ENCODE measurements at places on chromosomes 13 and 19. TPM values are rescaled to one million over a fixed set of nuclear protein-coding genes. Genes with fewer than 3 reads are reported as not detected.

Gene KASH5
- not detected for polyA plus RNA-seq

Gene ZNF560
- polyA plus RNA-seq = not detected

DNA sequence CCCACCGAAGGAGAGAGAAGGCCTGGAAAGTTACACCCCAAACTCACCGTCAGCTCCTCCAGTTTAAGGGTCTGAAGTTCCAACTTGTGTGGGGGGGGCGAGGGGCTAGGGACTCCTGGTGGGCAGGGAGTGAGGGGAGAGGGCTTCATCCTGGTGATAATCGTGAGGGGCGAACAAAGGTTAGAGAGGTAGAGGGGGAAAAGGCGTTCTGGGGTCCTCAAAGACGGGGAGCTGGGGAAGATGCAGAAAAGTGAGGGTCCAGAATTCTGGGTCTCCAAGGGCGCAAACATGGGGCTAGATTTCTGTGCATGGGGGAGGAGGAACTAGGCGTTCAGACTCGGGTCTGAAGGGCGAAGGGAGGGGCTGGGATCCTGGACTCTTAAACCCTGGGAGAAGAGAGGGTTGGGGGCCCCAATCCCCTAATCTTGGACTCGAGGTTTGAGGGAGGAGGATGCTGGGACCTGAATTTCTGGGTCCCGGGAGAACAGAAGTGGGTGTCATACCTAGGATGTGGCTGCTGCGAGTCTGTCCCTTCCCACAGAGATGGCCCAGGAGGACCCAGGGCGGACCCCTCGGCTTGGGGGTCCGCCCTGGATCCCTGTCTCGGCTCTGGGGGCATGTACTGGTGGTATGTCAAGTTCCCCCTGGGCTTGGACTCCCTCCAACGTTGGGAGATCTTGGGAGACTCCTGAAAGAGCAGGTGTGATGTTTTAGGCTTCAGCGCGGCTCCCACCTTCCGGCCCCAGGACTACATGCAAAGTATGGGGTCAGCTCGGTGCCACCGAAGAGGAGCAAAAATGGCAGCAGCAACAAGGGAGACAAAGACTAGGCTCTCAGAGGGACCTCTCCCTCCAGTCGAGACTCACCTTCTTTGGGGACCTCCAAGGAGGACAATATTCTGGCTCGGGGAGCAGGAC, 4.5 kb downstream of the MAMSTR start:
- no peak for DNase-seq

GRCh38 chr13:39451860-39452301, 151.1 kb downstream of the LHFPL6 start:
- DNase-seq = no peak

Gene THSD1
- not detected for polyA plus RNA-seq

Gene VSTM1
- polyA plus RNA-seq = not detected

Gene GIPC3
- polyA plus RNA-seq = not detected

DNA sequence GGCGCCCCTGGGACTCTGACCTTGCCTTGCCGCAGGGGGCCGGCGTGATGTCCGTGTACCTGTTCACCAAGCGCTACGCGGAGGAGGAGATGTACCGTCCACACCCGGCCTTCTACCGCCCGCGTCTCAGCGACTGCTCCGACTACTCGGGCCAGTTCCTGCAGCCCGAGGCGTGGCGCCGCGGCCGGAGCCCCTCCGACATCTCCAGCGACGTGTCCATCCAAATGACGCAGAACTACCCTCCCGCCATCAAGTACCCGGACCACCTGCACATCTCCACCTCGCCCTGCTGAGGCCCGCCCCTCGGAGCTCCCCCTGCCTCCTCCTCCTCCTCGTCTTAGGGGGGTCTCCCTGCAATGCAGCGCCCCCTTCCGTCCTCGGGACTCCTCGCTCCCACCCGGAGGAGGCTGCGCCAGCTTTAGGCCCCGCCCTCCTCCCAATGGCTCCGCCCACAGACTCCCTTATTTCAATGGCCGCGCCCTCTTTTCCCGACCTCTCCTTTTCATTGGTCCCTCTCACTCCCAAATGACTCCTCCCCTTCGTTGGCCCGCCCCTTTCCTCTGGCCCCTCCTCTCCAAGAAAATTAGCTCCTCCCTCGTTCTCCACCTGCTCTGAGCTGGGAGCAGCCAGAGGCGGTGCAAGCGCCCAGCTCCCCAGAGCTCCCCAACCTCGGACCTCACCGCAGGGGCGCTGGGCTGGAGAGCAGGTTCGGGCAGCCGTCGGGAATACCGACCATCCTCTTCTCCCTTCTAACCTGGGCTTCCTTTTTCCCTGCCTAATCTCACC, 20.5 kb upstream of the CACNG8 start:
- no peak for DNase-seq

DNA sequence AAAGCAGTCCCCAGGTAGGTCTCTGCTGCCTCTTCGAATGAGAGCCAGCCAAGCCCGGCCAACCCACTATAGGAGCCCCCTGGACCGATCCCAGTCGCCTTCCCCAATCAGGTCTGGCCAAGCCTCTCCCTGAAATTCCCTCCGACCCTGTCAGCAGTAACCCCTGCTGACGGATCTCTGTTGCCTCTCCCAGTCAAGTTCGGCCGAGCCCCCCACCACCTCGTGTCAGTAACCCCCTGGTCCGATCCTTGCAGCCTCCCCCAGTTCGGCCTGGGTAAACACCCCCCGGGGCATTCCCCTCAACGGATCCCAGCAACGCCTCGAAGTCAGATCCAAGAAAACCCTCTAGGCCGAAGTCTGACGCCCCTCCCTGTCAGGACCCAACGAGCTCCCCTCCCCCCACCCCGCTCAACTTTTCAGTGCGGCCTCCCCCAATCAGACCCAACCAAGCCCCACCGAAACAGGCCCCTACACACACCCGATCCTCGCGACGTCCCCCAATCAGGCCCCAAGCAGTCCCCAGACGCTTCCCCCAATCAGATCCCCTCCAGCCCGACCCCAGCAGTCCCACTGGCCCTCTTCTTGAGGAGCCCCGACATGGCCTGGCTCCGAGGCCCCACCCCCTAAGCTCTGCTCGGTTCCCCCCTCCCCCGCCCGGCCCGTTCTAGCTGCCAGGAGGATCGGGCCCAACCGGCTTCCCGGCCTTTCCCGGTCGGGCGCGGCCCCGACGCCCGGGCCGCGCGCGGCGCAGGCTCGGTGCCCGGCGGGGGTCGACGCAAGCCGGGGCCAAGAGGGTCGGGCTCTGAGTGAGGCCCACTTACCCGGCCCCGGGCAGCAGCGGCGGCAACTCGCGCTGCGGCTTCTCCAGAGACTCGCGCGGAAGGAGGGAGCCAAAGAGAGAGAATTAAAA, 1.8 kb downstream of the TNPO2 start:
- peak; percentile 46 for DNase-seq

- DNase-seq = no peak
Measured at GRCh38 chr13:80547885-80548825, 207.2 kb upstream of the SPRY2 start.

DNA sequence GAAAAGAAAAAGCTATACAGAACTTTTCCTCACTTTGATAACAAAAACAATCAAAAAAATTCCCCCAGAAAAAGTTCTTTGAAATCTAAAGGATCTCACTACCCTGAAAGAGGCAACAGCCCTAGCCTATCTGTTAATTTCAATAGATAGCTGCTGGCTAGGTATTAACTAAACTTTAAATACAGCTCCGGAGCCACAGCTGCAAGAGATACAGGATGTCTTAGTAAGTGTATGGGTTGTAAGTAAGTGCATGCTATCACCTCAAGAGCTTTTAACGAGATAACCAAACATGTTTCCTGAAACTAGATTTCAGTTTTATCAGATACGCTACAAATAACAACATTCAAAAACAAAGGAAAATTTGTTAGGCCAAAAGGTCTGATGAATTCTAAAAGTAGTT, 148.4 kb downstream of the KLF12 start:
- peak; percentile 30 for DNase-seq

DNA sequence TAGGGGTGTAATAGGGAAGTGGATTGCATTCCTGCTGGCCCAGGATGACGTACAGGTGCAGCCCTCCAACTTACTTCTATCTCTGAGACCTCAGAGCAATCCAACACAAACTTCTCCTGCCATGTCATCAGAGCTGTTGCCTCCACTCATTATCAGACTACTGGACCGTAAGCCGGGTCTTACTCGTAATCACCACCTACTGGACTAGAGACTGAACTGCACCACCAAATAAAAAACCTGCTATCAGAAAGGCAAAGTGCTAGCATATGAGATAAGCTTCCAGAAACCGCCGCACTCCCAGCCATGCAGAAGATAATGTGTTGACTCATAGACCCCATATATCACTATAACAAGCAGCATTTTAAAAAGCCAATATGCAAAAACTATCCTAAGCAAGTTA, 102.0 kb downstream of the SLITRK1 start:
- no peak for DNase-seq

Gene POMP
- 109 TPM for polyA plus RNA-seq

DNA sequence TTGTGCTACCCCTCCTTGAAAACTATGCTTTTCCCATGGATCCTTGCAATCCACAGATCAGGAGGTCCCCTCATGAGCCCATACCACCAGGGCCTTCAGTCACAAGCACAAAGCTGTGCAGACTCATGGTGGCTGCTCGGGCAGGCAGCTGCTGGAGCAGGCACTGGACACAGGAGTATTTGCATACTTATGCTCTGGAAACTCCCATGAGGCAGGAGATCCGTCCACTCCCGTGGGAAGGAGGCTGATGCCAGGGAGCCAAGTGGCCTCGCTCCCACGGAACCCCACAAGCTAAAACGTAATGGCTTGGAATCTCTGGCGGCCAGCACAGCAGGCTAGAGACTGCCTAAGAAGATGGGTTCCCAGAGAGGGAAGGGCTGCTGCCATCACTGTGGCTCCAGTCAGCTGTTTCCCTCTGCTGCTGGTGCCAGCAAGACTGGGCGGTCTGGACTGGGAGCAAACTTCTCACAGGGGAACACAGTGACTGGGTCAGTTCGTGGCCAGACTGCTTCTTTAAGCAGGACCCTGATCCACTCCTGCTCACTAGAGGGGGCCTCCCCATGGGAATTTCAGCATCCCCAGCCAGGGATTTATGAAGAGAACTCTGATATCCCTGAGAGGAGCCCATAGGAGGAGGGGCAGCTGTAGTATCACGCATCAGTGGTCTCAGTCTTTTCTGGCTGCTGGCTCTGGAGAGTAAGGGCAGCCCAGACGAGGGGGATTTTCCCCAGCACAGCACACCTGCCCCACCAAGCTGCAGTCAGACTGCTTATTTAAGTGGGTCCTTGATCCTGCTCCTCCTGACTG, 370.3 kb upstream of the ATXN8OS start:
- DNase-seq = no peak

GRCh38 chr19:19542507-19542906, 4.4 kb downstream of the CILP2 start:
- no peak for DNase-seq

DNA sequence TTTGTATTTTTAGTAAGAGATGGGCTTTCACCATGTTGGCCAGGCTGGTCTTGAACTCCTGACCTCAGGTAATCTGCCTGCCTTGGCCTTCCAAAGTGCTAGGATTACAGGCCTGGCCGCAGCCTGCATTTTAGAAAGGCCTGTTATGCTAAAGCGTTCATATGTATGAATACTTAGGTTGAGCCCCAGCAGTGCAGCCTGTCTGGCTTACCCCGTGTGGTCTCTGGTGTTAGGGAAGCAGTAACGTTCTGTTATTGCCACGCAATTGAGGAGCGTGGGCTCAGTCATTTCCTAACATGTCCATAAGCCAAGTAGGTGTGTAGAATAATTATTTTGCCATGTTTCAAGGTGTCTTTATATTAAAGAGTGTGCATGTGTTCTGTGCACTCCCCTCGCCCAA, 14.3 kb downstream of the HNRNPM start:
- DNase-seq = no peak

GRCh38 chr19:21410166-21410565, 13.2 kb downstream of the ZNF493 start:
- DNase-seq = no peak

Gene GNG7
- 1.9 TPM for polyA plus RNA-seq

Gene MRI1
- 3.5 TPM for polyA plus RNA-seq

Gene WDR88
- polyA plus RNA-seq = 0.11 TPM

- no peak for DNase-seq
Measured at GRCh38 chr13:110317496-110318195, 10.6 kb downstream of the COL4A2 start.

DNA sequence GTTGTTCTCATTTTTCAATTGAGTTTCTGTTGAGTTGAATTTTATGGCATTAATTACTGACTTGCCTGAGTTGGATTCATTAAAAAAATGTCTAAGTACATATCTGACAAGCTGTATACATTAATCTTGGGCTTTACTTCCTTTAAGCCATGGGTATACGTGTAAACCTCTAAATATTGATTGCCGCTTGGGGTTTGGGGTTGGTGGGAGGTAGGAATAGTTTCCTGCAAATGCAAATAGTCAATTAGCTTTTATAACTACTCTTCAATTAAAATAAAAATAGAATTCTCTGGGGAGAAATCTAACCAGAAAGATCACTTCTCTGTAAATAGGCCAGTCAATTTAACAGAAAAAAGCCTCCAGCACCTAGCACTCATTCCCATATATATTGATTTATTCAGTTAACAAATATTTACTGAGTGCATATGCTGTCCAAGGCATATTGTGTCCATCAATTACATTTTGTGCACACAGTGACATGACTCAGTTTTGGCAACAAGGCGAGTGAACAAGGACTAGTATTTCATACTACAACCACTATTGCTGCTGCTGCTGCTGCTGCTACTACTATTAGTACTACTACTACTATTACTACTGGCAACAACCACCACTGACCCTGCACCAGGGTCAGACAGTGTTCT, 306.8 kb downstream of the RFC3 start:
- DNase-seq = no peak

Gene CYP2A7
- not detected for polyA plus RNA-seq

Gene SHC2
- polyA plus RNA-seq = not detected

- no peak for DNase-seq
Measured at GRCh38 chr13:25179832-25180774, 8.0 kb upstream of the AMER2 start.

GRCh38 chr19:57511484-57511883, 11.7 kb downstream of the ZNF773 start:
- no peak for DNase-seq

GRCh38 chr13:35014606-35015213, 72.6 kb downstream of the NBEA start:
- no peak for DNase-seq

- DNase-seq = no peak
Measured at GRCh38 chr13:58594747-58595600, 963.4 kb downstream of the PCDH17 start.

GRCh38 chr19:8340341-8341096, 2.5 kb downstream of the KANK3 start:
- no peak for DNase-seq

DNA sequence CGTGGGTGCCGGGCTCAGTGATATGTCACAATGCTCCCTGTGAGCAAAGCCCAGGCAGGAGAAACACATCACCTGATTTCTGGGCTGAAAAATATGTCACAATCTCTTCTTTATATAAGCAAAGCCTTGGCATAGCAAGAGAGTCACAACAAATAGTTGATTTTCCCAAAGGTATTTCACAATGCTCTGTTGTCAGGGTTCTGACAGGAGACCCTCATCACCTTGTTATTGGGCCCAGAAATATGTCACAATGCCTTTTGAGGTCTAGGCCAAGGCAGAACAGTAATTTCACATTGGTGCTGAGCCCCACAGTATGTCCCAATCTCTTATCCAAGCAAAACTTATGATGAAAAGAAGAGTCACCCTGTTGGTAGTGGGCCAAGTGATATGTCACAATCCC, 125.7 kb downstream of the ZNF675 start:
- DNase-seq = no peak

Gene ZNF99
- not detected for polyA plus RNA-seq
